ENCODE measurements at places on chromosomes 16 and 17.
A peak's percentile ranks its signal among the peaks of the same experiment; 100 is the strongest.

- peak; percentile 40 for DNase-seq
Observed at GRCh38 chr17:79811011-79811867, 14.4 kb upstream of the CBX8 start.

GRCh38 chr17:2982854-2983253, 80.6 kb downstream of the OR1D5 start:
- DNase-seq, result no peak

- DNase-seq, result no peak
Observed at GRCh38 chr16:22694887-22695382, 119.0 kb upstream of the HS3ST2 start.

GRCh38 chr17:2050300-2051060, 4.4 kb upstream of the HIC1 start:
- DNase-seq, result peak; percentile 59

DNA sequence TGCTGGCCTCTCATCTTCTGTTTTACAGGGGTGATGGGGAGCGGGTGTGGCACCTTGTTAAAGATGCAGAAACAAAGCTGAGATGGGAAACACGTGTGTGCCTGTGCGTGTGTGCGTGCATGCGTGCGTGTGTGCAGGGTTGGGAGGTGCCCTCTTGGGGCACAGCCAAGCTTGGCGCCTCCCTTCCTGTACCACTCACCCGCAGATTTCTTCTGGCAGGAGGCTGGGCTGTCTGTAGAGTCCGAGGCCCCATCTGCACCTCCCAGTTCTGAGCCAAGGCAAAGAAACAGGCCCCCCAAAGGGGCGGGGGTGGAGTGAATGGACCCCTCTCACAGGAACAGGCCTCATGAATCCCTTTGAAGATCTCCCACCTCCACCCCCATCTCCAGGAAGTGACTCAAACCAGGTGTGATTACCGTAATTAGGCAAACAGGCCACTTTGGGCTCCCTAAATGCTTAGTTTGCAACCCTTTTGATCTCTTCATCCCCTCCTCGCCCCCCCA, 20.9 kb downstream of the TNS4 start:
- DNase-seq, result no peak

- no peak for DNase-seq
Observed at GRCh38 chr16:28865001-28865688, 1.5 kb downstream of the SH2B1 start.

DNA sequence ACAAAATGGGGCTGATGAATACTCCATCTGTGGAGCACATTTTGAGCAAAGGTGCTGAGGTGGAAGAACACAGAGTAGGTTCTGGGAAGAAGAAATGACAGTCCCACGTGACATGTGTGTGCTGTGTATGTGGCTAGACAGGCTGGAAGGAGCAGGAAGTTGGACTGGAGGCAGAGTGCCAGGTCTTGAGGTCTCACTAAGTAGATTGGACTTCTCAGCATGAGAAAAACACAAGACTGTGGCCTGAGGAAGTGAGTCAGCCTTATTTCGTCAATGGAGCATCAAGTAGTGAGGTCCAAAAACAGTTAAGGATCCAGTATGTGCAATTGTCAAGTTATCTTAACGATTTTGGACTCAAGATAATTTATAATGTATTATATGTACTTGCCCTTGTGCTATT, 736.5 kb downstream of the KCNJ2 start:
- no peak for DNase-seq

DNA sequence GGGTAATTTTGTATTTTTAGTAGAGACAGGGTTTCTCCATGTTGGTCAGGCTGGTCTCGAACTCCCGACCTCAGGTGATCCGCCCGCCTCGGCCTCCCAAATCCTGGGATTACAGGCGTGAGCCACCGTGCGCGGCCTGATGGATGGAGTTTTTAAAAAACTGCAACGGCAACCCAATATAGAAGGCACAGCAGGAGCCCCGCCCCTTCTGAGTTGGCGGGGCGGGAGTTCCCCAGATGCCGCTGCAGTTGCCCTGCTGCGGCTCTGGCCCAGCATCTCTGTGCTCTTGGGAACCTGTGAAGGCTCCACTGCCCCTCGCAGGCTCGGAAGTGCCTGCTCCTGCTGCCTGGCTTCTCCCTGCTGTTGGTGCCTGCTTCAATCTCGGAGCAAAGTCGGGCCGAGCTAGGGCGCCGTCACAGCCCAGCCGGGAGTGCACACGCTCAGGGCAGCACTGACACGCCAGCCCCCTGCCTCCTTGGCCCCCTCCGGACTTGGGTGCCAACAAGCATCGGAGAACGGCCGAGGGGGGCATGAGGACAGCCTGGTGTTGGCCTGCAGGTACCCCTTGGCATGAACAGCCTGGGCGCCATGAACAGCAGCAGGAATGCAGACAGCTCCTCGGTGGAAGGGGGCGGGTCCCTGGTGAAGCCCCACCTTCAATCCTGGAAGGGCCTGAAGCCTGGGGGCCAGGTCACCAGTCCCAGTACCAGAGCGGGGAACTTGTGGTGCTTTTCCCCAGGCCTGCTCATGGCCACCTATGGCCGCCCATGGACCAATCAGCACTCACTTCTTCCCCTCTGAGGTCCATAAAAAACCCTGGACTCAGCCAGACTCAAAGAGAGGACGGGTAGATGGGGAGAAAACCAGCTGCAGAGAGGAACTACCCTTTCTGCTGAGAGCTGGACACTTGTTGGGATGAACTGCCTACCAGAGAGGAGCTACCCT, 2.3 kb upstream of the NT5M start:
- DNase-seq, result peak; percentile 80

GRCh38 chr16:73298562-73298961, 250.6 kb upstream of the ZFHX3 start:
- no peak for DNase-seq

GRCh38 chr16:81530296-81530721, 85.7 kb downstream of the CMIP start:
- DNase-seq, result no peak

DNA sequence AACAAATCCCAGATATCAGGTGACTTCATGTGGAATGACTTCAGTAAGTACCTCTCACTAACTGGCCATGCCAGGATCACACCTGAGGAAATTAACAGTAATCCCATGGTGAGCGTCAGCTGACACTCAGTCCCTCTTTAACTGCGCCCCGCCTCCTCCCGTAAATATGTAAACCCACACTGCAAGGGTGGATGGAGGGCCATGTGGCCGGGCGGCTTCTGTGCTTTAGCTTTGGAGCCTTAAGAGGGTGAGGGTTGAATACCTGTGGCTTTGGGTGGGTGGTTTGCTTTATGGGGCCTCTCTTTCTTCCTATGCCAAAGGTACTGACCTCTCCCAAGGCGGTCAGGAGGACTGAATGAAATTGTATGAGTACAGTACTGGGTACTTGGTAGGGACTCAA, 141.7 kb downstream of the MRM1 start:
- DNase-seq, result no peak

DNA sequence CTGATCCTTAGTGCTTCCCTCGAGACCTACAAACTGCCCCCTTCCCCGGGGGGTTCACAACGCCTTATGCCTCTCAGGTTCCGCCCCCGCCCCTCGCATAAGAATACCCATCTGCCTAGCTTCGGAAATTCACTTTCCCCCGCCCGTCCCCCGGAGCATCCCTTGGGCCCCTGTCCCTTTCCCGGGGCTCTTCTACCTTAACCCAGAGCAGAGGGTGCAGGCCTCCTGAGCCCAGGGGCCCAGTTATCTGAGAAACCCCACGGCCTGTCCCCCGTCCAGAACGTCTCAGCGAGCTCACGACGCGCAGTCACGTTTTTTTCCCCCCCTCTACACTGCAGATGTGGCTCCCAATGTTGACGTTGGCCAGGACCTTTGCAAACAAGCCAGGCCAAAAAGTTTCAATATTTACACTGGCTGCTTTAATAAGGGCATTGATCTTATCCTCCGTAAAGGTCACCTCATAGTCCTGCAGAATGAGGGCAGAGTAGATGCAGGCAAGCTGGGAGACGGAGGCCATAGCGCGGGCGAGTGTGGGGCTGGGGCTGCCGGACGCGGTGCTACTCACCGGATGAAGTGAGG, 1.4 kb upstream of the NBR1 start:
- no peak for DNase-seq

DNA sequence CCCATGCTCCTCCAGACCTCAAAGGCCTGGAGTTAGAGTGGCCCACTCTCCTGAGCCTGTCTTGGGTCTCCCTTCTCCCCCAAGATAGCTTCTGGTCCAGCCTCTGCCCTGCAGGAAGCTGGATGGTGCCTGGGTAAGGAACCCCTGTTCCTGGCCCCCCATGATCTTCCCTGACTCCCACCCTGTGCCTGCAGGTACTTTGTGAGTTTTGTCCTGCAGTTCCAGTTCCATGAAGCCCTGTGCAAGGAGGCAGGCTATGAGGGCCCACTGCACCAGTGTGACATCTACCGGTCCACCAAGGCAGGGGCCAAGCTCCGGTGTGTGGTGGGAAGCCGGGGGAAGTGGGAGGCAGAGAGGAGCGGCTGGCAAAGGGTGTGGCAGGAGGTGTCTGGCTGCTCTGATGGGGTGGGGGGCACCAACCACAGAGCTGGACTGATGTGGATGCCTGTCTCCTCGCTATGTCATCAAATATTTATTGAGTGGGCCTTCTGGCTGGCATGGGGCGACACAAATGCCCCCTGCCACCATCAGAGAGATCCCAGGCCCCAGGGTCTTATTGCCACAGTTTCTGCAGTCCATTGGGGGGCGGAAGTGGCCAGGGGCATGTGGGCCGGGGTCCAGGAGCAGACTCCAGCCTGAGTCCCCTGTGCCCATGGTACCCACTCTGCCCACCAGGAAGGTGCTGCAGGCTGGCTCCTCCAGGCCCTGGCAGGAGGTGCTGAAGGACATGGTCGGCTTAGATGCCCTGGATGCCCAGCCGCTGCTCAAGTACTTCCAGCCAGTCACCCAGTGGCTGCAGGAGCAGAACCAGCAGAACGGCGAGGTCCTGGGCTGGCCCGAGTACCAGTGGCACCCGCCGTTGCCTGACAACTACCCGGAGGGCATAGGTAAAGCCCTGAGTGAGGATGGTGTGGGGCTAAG, 7.1 kb downstream of the ACE start:
- no peak for DNase-seq

- no peak for DNase-seq
Observed at GRCh38 chr16:27441998-27442397, 40.0 kb downstream of the IL21R start.

GRCh38 chr16:85657267-85657650, 31.5 kb downstream of the GINS2 start:
- no peak for DNase-seq

- DNase-seq, result no peak
Observed at GRCh38 chr16:85048921-85049562, 21.4 kb downstream of the KIAA0513 start.

DNA sequence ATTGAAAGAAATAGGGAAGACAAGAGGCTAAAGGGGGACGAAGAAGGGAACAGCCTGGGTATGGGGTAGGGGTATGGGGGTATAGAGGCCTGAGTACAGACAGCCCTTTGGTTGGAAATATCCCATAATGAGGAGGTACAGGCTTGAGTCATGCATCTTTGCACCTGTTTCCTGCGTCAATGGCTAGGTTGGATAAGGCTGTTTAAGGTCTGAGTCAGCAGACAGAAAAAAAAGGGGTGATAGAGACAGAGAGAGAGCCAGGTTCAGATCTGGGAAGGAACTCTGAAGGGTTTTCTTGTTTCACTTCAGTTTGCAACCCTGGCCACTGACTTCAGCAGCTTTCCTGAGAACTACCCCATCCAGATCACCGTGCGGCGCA, 8.5 kb downstream of the FNDC8 start:
- no peak for DNase-seq

Data from inflammatory macrophage treated with lipopolysaccharide for 1 hour (primary cell).